Glomerular endothelial cell (primary cell): ENCODE measurements at places on chromosomes 12 and 14.

- no peak for DNase-seq
Observed at GRCh38 chr12:104399740-104400612, 56.8 kb upstream of the CHST11 start.

GRCh38 chr14:34439090-34439489 is 22.9 kb downstream of the SPTSSA start:
- no peak for DNase-seq

- DNase-seq, result no peak
Observed at GRCh38 chr12:113515082-113515856, 43.6 kb upstream of the LHX5 start.

- DNase-seq, result no peak
Observed at GRCh38 chr14:78524196-78524595, 354.0 kb downstream of the NRXN3 start.

GRCh38 chr12:66837311-66837627 is 158.4 kb upstream of the GRIP1 start:
- no peak for DNase-seq
